Activated T-helper 1 cell treated with anti-CD3 and anti-CD28 coated beads, Interleukin-2, amount 50 U/mL, for 16 hours (primary cell): ENCODE measurements at places on chromosomes 4 and X.

DNA sequence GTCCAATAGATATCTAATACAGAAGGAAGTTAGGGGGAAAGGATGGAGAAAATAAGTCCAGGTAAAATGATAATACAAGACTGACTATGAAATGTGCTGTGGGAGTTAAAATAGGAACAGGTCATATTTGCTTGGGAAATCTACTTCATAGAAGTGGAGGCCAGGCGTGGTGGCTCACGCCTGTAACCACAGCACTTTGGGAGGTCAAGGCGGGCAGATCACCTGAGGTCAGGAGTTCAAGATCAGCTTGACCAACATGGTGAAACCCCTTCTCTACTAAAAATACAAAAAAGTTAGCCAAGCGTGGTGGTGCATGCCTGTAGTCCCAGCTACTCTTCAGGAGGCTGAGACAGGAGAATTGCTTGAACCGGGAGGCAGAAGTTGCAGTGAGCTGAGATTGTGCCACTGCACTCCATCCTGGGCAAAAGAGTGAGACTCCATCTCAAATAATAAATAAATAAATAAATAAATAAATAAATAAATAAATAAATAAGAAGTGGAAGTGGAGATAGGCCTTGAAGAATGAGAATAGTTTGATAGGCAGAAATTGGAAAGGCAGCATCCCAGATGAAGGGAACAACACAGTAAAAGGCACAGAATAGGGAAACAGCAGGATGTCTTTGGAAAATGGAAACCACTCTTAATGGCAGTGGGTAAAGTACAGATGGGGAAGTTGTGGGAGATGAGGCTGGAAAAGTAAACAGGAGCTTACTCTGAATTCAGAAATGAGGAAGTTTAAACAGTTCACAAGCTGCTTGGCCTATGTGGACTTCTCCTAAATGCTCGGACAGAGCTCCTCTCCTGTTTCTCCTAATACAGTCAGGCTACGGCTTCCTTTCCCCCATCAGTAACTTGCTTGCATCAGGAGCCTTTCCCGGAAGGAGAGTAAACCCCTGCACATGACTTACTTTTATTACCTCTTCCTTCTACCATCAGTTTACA is 15.1 kb upstream of the GK start:
- DNase-seq = no peak

DNA sequence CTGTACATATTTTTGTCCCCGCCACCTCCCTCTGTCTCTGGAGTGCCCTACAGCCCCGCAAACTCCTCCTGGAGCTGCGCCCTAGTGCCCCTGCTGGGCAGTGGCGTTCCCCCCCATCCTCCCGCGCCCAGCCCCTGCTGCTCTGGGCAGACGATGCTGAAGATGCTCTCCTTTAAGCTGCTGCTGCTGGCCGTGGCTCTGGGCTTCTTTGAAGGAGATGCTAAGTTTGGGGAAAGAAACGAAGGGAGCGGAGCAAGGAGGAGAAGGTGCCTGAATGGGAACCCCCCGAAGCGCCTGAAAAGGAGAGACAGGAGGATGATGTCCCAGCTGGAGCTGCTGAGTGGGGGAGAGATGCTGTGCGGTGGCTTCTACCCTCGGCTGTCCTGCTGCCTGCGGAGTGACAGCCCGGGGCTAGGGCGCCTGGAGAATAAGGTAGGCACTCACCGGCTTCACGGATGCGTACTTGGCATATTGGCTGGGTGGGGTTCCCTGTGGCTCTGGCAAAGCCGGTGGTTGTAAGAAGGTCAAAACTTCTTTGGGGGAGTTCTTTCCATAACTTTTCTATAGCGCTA is 653 bp downstream of the HHIP start:
- DNase-seq = no peak

- DNase-seq = no peak
These were observed 11.1 kb upstream of the SEC24D start for GRCh38 chr4:118846979-118847378.

DNA sequence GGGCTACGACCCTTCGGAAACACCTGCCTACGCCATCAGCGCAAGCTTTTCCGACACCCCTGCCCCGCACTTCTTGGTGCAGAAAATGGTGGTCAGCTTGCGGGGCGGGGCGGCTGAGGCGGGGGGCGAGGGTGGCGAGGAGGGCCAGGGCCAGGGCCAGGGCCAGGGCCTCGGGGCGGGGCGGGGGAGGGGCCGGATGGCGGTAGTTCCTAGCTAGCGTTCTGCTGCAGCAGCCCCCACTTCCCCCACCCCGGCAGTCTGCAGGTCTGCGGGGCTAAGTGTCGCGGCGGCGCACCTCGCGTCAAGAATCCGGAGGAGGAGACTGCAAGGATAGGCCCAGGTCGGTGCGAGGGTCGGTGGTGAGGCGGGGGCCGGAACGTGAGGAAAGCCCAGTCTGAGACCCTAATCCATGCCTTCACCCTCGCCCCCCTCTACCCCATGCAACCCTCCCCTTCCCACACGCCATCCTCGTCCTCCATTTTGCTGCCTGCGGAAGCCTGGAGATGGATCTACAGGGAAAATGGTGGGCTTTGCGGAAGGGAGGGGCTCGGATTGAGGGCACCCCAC is 600 bp downstream of the BEX4 start:
- no peak for DNase-seq

DNA sequence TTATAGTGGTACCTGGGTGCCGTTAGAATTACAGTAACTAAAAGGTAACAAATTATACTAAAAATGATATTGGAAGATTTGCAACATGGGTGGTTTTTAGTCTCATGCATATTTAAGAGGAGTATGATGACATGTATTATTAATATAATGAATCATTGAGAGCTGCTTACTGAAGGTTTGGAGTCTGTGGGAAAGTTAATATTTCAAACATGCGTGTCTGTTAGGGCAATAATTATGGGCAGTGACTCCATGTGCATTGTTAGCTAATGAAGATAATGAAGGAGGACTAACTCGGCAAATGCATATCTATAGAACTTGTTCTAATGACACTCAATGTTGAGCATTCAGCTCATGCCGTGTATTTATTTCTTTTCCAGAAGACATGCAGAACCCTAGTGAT is 47.1 kb downstream of the MTHFD2L start:
- DNase-seq = no peak

- no peak for DNase-seq
These were observed 141.1 kb upstream of the WDFY3 start for GRCh38 chr4:85107553-85107952.

- no peak for DNase-seq
These were observed 26.7 kb upstream of the FGFR3 start for GRCh38 chr4:1766106-1767060.

GRCh38 chr4:9704551-9705332 is 76.7 kb upstream of the DRD5 start:
- no peak for DNase-seq

DNA sequence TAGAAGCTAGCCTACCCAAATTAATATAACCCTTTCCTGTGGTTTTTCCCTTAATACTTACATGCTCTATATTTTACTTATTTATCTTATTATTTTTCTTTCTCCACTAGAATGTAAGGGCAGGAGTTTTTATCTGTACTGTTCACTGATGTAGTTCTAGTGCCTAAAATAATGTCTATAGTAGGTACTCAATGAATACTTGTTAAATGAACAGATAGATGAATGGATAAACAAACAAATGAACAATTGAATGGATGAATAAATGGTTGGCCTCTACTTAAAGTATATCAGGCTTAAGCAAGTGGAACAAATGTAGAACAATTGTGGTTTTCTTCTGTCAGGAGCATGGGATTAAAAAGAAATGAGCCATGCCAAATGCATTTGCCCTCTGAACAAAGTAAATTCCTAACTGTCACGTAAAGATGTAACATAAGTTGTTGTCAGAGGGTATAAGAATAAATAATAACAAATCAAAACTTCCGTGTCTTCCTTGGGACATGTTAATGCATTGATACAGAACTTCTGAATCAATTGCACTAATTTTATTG is 54.1 kb downstream of the SYTL5 start:
- DNase-seq = no peak

- no peak for DNase-seq
These were observed 8.9 kb downstream of the BCLAF3 start for GRCh38 chrX:19981947-19982346.

- no peak for DNase-seq
These were observed 314.8 kb downstream of the PDHA2 start for GRCh38 chr4:96154676-96155075.

DNA sequence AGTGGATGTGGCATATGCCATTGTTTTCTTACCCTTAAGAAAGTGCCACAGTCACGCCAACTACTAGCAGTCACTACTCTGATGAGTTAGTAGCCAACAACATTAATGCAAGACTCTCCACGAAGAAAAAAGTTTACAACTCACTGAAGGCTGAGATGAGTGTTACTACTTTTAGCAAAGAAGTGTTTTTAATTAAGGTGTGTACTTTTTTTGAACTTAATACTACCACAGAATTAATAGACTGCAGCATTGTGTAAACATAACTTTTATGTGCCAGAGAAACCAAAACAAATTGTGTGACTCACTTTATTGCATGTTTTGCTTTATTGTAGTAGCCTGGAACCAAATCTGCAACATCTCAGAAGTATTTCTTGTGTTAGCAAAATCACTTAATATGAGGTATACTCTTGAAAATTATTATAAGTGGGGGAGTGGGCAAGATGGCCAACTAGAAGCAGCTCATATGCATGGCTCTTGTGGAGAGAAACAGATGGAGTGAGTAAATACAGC is 2.2 kb upstream of the UGT2B4 start:
- DNase-seq = no peak

DNA sequence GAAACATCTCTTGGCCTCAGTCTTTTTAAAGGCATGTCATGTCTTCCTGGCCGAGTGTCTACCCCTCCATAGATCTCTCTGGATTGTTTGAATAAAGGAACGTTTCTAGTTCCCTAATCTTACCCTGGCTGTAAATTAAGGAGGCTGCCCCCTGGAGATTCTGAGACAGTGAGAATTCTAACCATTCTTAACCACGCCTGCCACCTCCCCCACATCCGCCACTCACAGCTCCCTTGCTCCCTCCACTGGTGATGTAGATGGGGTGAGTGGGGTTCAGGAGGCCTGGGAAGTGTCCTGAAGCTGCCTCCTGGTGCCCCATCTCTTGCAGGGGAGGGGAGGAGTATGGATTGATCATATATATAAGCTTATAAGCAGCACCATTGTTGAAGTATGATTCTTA is 48.0 kb upstream of the TRIM2 start:
- no peak for DNase-seq
